ENCODE measurements at places on chromosomes 5 and 9.

DNA sequence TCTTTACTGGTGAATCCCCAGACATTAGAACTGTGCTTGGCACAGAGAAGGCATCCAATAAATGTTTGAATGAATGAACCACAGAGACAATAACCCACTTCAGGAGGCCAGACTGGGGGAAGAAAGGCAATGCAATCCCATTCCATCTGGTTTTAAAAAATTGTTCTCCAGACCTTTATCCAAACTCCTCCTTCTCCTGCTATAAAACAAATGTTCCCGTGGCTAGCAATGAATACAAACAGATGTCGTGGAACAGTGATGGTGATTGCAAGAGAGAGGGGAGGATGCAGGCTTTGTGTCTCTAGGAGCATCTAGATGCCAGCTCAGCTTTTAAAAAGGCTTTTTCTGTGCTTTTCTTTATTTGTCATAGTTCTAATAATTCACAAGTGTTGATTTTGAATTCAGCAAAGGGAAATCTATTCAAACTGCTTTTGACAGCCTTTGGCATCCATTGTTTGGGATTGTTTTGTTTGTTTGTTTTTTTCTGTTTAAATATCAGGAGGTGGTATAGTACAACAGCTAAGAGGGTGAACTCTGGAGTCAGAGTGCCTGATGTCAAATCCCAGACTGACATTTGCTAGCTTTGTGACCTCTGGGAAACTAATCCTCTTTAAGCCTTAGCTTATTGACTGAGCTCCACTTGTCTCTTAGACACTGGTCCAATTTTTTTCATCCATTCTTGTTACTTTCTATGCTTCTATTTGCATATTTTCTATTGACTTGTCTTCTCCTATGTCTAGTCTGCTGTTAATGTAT, 59.1 kb downstream of the TNFSF15 start:
- no peak for DNase-seq

DNA sequence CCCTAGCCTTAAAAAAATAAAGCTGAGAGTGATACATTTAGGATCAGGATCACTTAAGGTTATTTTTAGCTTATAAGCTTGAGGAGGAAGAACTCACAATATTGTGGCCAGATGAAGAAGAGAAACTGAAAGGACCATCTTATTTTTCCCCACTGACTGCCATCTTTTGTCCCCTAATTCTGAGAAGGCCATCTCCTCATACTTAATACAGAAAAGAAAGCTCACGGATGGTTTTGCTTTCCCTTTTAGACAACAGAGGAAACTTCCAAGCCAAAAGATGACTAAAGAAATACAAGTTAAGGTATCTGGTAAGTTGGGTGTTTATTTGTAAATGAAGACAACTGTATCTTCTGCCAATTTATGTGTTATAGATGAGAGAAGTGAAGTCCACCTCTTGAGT, 36.4 kb downstream of the ERAP1 start:
- no peak for DNase-seq

DNA sequence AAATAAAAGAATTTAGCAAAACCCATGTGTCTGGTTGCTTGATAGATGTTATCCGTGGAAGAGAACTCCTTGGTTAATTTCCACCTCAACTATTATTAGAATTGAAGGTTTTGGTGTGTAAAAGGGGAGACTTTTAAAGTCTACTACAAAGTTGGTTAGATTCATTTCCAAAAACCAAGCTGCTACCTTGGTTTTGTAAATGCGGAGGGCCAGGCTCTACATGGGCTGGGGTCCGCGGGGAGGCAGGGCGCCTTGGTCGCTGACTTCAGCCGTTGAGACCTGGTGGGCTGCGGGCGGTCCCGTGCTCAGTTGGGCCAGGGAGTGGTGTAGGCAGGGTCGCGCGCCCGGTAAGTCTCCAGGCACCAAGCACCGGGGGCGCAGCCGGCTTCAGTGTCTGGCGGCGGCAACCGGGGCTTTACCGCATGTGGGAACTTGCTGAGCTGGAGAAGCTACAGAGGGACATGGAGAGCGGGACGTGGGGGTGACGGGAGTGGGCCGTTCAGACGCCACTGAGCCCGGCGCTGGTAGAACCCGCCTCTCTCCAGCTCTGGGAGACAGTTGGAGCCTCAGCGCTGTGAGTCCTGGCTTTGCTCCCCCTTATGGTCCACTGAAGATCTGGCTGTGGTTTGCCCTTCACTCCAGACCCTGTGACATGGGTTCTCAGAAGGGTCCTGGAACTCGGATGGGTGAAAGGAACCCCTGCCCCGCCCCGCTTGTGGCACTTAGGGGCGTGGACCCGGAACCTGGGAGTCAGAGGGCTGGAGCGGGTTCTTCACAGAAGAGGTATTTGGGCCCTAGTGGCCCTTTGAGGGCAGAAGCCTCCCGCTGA, 11.8 kb downstream of the NR2F1 start:
- no peak for DNase-seq

- no peak for DNase-seq
Measured at GRCh38 chr9:122096620-122097415, 3.7 kb upstream of the TTLL11 start.

DNA sequence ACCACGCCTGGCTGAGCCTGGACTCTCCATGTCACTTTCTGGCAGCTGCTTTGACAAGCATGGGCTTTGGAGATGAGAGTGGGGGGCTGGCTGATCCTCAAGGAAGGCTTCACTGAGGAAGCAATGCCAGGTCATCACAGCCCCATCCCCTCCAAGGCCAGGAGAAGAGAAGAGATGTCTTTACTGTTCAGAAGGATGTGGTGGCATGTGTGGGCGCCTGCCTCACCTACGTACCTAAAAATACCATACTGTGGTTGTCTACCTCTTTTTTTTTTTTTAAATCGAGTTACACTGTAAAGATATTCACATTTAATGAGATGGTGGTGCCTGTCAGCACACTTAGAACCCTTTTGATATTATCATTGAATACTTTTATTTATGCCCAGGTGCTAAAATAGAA, 26.4 kb upstream of the CTNNA1 start:
- DNase-seq: no peak

GRCh38 chr5:124040799-124041198, 528.8 kb downstream of the CSNK1G3 start:
- DNase-seq: no peak

DNA sequence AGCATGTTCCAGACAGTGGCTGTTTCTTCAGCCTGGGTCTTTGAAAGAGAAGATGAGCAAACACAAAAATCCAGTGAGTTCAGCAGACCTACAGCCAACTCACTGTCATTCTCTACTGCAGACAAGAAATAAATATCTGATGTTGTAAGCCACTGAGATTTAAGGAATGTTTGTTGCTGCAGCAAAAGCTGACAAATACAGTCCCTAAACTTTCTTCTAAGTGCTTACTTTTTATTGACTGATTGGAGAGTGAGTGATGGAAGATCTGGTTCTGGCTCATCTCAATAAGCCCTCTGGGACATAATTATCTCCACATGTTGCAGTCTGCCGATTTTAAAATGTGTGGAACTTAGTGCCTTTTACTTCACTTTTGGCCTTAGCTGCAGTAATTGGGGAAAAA, 69.9 kb upstream of the LMNB1 start:
- no peak for DNase-seq

GRCh38 chr5:37906416-37906815, 66.6 kb upstream of the GDNF start:
- DNase-seq: no peak

DNA sequence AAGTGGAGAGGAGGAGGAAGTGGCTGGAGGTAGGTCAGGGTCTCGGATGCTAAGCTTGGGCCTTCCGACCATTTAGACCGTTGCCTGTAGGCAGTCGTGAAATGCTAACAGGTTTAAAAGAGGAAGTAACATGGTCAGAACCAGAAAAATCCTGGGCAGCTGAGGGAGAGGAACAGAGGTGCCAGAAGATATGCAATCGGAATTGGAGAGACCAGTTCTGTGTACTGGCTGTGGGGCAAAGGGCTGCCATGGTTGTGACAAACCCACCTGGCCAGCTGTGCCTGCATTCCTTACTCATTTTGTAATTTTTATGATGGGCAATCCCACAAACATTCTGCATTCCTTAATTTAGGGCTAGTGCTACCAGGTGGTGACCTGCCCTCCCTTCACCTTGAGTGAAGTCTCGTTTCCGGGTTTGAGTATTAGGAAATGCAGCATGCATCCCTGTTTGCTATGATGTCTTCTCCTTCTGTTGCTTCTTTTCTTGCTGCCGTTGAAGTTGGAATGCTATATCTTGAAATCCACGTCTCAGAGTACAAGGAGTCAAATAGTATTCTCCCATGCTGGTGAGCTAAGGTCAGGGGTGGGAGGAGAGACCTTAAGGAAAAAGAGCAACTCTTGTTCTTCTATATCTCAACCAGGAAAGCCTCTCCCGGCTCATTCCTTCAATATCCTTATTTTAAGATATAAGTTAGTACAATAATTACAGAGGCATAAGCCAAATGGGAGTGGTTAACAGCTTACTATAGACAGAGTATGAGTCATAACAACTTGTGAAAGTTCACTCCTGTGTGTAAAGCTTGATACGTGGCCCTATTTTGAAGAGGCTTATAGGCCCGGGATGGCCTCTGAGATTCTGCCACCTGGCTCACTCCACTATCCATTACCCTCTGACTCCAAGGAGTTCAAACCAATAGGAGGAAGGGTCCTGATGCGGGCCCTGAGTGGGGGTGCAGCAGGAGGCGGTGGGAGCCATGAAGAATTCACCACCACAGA, 37.0 kb downstream of the B4GALT1 start:
- no peak for DNase-seq

DNA sequence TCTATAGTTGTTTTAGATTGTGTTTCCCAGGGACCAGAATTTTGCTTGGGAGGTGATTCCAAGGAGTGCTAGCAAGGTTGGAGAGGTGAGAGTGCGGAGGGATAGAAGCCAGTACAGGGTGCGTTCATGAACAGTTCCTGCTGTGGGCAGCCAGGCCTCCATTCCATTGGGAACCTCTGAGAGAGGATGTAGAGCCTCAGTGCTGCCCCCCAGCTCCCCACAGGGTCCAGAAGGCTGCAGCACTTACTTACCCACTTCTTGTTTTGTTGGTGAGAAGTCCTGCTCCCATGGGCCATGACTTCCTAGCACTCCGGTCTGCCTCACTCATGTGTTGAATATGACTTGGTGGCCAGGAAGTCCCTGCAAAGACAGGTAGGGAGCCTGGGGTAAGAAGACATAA, 128.2 kb upstream of the GAS1 start:
- DNase-seq: no peak

DNA sequence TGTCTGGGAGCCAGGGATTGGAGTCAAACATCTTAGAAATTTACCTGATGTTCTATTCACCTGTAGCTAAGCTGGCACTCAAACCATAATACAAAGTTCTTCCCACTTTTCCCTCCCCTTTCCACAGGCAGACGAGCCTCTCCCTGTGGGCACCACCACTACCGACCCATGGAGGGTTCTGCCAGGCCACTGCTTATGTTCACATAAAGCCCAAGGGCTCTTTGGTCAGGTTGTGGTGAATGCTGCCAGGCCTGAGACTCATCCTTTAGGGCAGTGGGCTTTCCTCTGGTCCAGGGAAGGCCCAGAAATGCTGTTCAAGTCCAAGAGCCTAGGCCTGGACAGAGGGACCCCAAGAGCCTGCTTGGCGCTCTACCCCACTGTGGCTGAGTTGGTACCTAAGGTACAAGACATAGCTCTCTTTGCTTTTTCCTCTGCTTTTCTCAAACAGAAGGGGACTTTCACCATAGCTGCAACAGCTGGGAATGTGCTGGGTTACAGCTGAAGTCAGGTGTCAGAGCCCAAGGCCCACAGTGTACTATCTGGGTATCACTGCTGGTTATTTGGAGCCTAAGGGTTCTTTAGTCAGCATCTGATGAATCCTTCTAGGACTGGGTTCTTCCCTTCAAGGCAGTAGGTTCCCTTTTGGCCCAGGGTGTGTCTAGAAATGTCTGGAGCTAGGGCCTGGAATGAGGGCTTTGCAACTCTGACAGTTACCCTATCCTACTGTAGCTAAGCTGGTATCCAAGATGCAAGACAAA, 620.1 kb downstream of the TLE1 start:
- no peak for DNase-seq

DNA sequence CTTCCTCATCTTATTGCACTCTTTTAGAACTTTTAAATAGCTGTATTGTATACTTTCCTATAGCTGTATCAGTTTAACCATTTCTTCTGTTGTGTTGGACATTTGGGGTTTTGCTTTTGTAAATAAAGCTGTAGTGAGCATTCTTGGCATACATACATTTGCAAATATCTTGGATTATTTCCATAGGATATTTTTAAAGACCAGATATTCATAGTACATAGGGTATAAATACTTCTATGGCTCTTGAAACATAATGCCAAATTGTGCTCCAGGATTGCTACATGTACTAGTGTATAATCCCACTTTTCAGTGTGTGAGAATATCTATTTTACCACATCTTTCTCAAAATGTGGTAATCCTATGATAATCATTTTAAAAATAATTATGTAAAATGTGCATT, 51.2 kb downstream of the SCAMP1 start:
- no peak for DNase-seq

GRCh38 chr5:68680366-68680765, 413.4 kb upstream of the SLC30A5 start:
- DNase-seq: no peak

- DNase-seq: no peak
Measured at GRCh38 chr9:125540497-125540896, 166.5 kb downstream of the MAPKAP1 start.

GRCh38 chr5:139157556-139157955, 40.6 kb downstream of the SIL1 start:
- DNase-seq: no peak

GRCh38 chr9:82375041-82375440, 386.5 kb downstream of the SPATA31D1 start:
- no peak for DNase-seq

- no peak for DNase-seq
Measured at GRCh38 chr9:107216329-107216728, 66.8 kb upstream of the RAD23B start.

DNA sequence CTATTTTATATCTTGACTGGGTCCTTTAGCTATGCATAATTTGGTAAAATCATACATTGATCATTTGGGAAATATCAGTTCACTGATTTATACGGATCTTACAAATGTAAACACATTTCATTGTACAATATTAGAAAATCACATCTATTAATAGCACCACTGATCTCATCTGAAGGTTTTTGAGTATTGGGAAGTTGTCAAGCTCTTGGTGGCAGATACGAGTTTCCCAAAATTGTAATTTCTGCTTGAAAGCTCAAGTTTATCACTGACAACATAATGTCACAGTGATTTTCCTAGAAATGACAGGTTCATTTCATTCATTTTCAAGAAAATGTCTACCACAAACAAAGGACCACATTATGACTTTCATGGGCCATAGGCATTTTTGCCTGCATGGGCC, 3.0 kb upstream of the MACROH2A1 start:
- DNase-seq: no peak

GRCh38 chr9:109017493-109017892, 4.2 kb upstream of the CTNNAL1 start:
- no peak for DNase-seq
